ENCODE measurements at places on chromosomes 3 and 15.

GRCh38 chr3:16932877-16933276 is 48.1 kb downstream of the PLCL2 start:
- no peak for DNase-seq

DNA sequence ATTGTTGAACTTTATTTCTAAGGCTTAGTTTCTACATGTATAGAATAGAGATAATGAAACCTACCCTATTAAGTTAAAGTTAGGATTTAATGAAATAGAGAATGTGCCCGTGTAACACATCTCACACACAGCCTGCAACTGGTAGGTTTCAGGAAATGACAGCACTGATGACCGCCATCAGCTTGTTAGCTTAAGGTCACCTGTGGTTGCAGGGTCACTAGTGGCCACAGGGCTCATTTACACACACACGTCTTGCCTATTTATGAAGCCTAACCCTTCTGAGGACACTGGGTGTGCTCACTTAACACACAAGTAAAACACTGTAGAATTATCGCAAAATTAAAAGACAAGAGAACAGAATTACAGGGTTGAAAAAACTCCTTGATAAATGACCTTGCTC is 20.1 kb downstream of the CHRM5 start:
- no peak for DNase-seq

GRCh38 chr3:112815981-112816380 is 30.7 kb downstream of the CD200R1L start:
- DNase-seq: no peak

DNA sequence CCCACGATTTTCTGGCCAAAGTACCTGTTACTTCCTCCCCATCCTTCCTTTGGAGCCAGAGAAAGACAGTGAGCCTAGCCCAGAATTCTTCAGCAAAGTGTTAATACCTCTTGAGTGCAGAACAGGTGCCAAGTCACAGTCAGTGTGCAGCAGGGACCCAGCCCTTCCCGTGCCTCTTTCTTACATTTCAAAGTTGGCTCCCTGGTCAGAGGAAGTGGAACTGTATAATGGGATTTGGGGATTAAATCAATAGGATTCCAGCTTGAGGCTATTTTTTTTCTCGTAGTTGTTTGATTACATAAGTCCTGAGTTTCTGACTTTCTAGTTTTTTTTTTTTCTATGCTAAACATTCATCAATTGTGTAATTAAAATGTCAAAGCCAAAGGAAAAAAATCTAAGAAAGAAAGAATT is 52.6 kb upstream of the ABHD10 start:
- DNase-seq: no peak

DNA sequence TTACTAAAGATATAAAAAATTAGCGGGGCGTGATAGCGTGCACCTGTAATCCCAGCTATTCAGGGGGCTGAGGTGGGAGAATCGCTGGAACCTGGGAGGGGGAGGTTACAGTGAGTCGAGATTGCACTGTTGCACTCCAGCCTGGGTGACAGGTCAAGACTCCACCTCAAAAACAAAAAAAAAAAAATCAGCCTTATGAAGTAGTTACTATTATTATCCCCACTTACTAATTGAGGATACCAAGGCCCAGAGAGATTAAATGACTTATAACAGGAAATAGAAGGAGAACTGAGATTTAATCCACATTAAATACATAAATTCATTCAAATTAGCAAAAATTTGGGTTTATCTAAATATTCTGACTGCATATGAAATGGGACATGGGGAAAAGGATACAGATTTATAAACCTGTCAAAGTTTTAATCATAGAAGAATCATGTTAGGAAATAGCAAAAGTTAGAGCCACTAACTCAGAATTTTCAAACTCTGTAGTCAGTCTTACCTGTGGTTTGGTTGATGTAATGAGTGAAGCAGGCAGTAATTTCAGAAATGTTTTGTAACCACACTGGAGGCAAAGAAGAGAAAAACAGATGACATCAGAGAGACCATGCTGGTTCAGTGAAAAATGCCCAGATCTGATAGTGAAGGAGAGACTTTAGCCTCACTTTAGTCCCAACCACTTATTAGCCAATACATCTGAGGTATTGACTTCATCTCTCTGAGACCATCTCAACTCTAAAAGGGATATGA is 25.0 kb upstream of the ACAP2 start:
- no peak for DNase-seq

DNA sequence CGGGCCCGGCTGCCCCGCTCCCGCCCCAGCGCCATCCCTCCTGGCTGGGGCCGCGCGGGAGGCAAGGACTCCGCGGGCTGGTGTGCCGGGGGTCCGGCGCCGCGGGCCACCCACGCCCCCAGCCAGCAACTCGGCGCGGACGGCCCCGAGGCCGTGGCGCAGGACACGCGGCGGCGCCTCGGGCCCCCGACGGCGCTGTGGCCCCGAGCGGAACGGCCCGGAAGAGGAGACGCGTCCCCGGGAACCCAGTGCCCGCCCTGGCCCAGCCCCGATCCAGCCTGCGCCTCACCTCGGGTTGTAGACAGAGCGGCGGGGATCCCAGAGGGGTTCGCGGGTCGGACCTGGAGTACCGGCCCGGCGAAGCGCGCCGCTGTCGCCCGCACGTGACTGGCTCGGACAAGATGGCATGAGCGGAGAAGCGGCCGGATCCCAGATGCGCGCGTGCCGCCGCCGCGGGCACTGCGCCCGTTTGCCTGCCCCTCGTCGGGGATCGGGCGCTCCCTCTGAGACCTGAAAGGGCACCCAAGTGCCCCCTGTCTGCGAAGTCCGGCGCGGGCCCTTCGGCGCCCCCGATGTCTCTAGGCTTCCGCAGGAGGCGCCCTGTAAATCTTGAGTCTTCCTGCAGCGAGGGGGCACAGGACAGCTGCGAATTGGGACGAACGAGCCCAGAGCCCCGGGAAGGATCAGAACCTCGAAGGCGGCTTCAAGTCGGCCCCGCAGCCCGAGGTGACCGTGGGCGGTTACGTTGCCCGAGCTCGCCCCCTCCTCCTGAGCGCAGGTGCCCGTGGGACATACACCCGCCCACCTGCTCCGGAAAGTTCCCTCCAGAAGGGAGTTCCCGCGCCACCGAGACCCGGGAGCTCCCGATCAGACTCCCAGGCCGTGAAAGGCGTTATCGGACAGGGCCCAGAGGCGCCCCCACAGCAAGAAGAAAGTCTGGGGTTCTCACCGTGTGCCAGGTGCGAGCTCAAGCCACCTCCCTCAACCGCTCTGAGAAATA is 598 bp upstream of the SFMBT1 start:
- DNase-seq: peak; percentile 82

- no peak for DNase-seq
Measured at GRCh38 chr3:99468918-99469317, 169.5 kb upstream of the COL8A1 start.

GRCh38 chr3:71653414-71653807 is 69.9 kb upstream of the FOXP1 start:
- no peak for DNase-seq

DNA sequence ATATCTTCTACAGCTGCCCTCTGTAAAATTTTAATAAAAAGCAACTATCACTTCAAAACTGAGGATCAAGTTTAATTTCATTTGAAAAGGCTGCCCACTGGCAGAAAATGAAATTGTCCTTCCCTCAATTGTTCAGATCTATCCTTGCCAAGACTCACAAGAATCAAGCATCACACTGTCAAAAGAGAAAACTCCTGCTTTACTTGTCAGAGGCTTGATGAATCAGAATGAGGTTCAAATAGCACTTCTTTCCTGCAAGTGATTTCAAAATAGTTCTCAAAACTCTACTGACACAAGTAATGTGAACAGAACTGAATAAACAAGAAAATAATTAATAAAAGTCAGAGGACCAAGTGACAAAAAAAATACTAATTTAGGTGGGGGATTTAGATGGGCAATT is 70.6 kb downstream of the GOLIM4 start:
- DNase-seq: no peak

DNA sequence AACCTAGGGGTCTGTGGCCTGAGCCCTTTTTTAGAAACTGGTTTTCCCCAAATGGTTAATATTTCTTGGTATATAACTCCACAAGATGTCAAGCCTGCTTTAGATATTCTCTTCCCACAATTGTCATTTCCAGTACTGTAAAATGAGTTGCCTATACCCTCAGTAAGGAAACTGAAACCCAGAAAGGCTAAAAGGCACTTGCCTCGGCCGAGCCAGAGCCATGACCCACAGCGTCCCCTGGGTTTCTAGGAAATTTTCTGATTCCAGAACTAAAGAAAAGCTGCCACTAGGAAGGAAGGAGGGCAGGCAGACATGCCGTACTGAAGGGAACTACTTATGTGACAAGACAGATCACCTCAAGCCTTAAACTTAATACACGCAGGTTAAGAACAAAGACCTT is 59.1 kb downstream of the ATP8B4 start:
- DNase-seq: no peak
